T-cell (primary cell): ENCODE measurements at places on chromosomes 13 and 19.

DNA sequence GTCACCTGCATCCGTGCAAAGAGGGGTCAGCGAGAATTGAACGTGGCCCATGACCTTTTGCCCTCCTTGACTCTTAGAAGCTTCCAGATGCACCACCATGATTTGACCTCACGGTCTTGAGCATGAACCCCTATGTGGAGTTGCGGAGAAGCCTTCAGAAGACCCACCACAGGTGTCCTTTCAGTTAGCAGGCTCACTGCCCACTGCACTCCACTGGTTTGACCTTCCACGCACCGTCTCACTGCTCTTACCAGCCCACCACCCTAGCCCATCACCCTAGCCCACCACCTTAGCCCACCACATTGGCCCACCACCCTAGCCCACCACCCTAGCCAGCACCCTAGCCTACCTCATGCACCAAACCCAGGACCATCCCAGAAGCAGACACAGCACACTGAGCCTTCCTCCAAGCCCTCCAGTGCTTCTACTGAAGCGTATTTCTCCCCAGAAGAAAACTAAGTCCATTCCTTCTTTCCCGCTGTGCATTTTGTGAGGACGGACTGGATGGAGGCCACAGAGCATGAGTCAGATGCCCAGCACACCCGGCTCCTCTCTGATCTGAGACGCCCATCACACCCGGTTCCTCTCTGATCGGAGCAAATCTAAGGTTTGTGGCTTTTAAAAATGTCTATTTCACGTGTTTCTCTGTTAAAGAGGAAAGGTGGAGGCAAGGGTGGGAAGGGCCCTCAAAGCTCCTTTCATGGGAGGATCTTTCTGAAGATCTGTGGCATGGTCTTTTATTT lies 45.8 kb downstream of the SOX1 start:
- DNase-seq: no peak

DNA sequence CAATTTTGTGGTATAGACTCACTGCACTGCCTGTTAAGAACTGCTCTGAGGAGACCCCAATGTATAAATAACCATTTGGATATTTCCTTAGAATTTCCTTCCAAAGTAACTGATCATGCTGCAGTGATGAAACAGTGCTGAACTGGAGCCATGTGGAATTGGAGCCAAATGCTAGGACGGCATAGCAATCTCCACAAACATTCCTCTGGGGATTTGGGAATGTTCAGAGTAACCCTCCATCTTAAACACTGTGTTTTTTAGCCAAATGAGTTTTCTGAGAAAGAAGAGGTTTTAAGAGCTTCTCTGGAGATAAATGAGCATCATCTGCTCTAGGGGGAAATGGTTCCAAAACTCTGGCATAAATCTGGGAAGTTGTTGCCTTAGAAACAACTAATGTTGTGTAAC lies 98.2 kb downstream of the OLFM4 start:
- no peak for DNase-seq

GRCh38 chr19:41443813-41444455 lies 978 bp downstream of the ERICH4 start:
- DNase-seq: no peak

GRCh38 chr19:16454351-16454918 lies 17.3 kb downstream of the EPS15L1 start:
- DNase-seq: no peak

DNA sequence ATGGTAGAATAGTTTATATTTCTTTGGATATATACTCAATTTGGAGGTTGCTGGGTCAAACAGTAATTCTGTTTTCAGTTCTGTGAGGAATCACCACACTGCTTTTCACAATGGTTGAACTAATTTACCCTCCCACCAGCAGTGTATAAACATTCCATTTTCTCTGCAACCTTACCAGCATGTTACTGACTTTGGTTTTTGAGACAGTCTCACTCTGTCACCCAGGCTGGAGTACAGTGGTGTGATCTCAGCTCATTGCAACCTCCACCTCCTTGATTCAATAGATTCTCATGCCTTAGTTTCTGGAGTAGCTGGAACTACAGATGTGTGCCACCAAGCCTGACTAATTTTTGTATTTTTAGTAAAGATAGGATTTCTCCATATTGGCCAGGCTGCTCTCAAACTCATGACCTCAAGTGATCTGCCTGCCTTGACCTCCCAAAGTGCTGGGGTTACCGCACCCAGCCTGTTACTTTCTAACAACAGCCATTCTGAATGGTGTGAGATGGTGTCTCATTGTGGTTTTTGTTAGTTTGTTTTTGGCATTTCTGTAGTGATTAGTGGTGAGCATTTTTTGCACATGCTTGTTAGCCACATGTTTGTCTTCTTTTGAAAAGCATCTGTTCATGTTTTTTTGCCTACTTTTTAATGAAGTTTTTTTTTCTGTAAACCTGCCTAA lies 12.5 kb downstream of the ZNF714 start:
- no peak for DNase-seq

GRCh38 chr13:112980434-112980833 lies 11.4 kb downstream of the MCF2L start:
- no peak for DNase-seq

GRCh38 chr13:103935117-103935516 lies 868.9 kb upstream of the SLC10A2 start:
- no peak for DNase-seq

- no peak for DNase-seq
Observed at GRCh38 chr13:80979035-80979641, 638.2 kb upstream of the SPRY2 start.

- DNase-seq: no peak
Observed at GRCh38 chr13:93698016-93698613, 471.5 kb downstream of the GPC6 start.

DNA sequence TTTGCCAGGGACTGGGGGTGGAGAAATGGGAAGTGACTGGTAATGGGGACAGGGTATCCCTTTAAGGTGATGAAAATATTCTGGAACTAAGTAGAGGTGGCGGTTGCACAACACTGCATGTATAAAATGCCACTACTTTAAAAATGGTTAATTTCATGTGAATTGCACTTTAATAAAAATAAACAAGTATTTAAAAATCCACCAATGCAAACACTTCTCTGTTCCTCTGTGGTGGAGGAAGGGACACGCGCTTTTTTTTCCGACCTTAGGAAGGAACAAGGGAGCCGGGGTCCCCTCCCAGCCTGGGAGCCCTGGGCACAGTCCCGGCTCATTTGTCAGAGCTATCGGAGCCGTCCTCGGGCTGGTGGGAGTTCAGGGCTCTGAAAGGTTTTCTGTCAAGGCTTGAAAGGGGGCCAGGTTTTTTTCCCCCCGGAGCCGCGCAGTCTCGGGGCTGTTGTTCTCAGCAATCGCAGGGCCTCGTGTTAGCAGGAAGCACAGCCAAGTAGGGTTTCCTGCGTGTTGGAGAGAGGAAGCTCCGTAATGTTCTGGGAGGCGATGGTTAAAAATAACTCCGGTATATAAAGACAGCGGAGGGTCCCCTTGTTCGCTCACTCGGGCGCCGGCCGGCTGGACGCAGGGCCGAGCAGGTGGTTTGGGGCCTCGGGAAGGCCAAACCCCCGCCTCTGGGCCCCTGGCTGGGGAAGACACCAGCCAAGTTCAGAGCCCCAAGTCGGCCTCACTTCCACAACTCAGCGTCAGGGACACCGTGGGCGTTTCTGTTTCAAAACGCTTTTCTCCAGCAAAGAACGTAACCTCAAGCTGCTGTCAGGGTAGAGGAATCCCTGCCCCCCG lies 41.2 kb upstream of the KLF2 start:
- DNase-seq: peak; percentile 50

- no peak for DNase-seq
Observed at GRCh38 chr19:58381460-58382212, 806 bp upstream of the ZNF837 start.

- no peak for DNase-seq
Observed at GRCh38 chr13:40394304-40394985, 272.0 kb downstream of the FOXO1 start.

- no peak for DNase-seq
Observed at GRCh38 chr13:72808917-72809500, 27.1 kb downstream of the PIBF1 start.

DNA sequence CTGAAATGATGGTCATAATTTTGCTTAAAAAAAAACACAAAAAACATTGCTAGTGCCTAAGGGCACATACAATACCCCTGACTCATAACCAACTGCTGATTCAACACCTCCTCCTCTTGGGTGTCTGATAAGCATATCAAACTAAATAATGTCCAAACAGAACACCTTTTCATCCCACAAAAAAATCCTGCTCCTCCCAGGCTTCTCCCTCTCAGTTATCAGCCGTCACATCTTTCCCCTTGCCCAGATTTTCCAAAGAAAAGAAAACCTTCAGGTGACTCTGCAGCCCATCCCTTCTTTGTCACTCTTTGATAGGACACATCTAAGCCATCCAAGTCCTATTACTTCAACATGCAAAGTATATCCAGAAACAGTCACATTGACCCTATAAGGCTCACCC lies 46.9 kb downstream of the ABCC4 start:
- DNase-seq: no peak

- DNase-seq: no peak
Observed at GRCh38 chr13:25466880-25467279, 95.1 kb downstream of the ATP8A2 start.

DNA sequence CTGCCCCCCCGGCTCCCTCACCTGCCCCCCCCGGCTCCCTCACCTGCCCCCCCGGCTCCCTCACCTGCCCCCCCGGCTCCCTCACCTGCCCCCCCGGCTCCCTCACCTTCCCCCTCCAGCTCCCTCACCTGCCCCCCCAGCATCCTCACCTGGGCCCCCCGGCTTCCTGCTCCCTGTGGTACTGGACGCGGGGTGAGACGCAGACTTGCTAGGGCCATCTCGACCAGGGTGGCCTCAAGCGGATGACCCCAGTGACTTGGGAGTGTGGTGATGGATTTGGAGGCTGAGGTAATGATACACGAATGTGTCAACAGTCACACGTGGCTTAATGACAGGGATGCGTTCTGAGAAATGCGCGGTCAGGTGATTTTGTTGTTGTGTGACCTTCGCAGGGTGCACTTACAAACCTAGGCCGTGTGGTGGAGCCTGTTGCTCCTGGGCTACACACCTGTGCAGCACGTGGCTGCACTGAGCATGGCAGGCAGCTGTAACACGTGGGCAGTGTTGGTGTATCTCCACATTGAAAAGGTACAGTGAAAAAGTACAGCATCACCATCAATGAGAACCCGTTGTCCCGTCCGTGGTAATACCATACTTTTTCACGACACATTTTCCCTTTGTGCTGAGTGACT lies 197.8 kb downstream of the TEX29 start:
- no peak for DNase-seq

DNA sequence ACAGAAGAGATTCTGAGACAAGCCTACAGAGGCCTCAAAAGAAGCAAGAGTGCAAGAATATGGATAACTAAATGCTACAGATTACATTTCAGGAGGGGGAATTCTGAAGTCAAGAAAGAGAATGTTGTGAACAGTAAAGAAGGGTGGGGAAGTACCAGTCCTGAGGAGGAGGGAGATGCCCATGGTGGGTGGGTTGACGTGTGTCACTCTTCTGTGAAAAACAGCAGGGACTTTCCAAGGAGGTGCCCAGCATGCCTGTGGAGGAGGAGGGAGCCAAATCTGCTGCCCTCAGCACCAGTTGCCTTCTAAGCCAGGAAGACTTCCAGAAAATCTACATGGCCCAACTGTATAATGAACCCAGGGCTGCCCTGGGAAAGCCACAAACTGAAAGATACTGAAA lies 87.7 kb downstream of the SGCG start:
- no peak for DNase-seq

DNA sequence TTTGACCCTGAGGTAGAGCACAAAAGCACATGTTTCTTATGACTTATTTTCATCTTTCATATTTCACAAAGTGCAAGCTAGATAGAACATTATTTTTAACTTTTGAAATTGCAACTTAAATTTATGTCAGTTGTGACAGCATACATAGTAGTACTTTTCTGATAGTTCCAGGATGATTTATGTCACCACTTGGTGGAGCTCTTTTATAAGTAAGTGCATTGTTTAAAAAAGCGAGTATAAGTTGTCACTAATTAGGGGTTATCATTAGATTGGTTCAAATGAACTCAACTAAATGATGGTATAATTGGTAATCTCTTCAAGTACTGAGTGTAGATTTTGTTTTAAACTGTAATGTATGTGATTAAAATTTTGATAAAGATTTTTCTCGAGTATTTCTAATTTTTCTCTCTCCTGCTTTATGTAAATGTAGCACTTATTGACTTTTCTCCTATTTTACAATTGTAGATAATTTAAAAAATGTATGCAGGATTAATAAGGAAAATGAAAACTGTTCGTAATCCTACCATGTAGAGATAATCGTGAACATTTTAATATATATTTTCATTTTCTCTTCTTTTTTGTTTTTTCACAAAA lies 31.1 kb downstream of the RB1 start:
- DNase-seq: no peak

DNA sequence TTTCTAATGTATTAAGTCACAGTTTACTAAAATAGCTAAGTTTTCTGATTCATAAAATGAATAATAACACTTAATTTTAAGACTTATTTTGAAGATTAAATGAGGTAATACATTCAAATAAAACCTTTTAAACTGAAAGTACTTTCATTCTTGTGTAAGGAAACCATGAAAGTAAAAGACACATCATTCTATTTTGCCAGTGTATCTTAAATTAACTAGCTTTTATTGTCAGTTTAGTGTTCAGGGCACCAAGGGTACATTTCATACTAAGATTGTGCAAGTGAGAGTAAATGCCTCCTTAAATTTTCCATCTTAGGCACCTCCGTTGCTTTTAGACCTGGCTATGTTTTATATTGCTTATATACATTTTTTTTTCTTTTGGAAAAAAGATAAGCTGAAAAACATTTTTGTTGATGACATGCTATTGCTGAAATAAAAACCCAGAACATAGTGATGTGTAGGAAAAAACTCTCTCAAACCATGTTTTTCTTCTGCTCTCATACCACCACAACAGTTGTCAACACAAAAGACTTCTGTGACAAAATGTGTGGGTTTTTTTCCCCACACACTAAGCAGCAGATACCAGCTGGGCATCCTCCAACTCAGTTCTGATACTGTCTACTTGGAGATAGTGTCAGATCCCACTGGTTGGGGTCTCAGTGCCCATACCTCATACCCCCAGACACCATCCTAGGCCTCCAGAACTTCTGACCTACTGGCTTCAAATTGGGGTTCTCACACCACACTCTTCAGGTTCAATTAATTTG lies 30.7 kb upstream of the LPAR6 start:
- DNase-seq: no peak

GRCh38 chr13:106558527-106558926 lies 9.4 kb downstream of the ARGLU1 start:
- DNase-seq: no peak

DNA sequence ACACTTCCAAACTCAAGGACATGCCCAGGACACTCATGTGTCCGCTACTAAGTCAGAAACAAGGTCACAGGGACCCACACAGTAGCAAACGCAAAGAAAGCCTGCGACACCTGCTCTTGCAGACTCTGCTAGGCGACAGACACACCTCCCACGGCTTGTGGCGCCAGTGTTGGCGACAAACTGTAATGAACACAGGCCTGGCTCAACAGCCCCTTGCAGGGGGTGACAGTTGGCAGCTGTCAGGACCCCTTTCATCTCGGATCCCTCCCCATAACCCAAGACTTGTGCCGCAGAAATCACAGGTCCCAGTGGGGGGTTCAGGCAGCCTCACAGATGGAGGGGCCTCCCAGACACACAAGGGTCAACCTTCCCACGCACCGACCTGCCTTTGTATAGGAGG lies 364 bp downstream of the CKM start:
- no peak for DNase-seq
